Prostate gland (tissue), 2 donors: ENCODE measurements at places on chromosomes 12 and 14. TPM values are rescaled to one million over a fixed set of nuclear protein-coding genes. Genes with fewer than 3 reads are reported as not detected.

DNA sequence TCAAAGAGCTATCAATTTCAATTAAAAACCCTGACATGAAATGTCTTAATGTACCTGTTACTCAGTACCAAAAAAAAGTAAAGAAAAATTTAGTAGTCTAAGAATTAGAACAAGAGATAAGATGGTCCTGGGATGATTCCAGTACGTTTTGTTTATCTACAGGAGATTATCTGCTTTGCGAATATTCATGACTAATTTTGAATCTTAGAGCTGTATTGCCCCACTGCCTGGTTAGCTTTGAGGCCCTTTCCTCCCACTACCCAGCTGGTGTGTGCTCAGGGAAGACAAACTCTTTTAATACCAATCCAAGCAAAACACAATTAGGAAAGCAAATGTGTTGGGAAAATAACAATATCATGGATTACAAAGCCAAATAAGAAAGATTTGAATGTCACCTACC is 263.5 kb downstream of the FOXG1 start:
- DNase-seq, result no peak

GRCh38 chr14:102771144-102771543 is 6.1 kb upstream of the TRAF3 start:
- no peak for DNase-seq

FITM1 gene
- 2.0 TPM for total RNA-seq

- no peak for DNase-seq
Measured at GRCh38 chr12:100555722-100556121, 17.8 kb upstream of the GAS2L3 start.

OR4E2 gene
- total RNA-seq, result not detected
